Fibroblast of villous mesenchyme (primary cell): ENCODE measurements at places on chromosomes 11 and 22.

DNA sequence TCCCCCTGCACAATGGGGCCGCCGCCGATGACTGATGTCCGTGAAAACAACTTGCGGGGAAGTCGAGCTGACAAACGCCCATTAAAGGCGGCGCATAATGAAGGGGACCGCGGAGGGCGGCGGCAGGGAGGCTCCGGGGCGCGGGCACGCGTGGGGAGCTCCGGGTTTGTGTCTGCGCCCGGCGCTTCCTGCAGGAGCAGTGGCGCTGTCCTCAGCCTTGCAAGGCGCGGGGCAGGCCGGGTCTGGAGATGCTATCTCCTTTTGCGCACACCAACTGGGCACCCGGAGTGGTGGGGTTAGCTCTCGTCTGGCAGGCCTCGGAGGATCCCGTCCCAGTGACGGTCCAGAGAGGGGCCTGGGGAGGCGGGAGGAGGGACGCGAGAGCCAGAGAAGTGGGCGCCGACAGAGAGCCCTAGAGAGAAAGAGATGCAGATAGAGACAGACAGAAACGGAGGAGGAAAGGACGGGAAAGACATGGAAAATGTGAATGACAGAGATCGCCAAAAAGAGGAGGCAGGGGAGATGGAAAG is 390 bp upstream of the FGF3 start:
- no peak for DNase-seq

- peak; percentile 30 for DNase-seq
Measured at GRCh38 chr11:106621484-106621883, 396.8 kb downstream of the GUCY1A2 start.

GRCh38 chr22:45159652-45160462 is 3.9 kb upstream of the NUP50 start:
- peak; percentile 89 for DNase-seq

DNA sequence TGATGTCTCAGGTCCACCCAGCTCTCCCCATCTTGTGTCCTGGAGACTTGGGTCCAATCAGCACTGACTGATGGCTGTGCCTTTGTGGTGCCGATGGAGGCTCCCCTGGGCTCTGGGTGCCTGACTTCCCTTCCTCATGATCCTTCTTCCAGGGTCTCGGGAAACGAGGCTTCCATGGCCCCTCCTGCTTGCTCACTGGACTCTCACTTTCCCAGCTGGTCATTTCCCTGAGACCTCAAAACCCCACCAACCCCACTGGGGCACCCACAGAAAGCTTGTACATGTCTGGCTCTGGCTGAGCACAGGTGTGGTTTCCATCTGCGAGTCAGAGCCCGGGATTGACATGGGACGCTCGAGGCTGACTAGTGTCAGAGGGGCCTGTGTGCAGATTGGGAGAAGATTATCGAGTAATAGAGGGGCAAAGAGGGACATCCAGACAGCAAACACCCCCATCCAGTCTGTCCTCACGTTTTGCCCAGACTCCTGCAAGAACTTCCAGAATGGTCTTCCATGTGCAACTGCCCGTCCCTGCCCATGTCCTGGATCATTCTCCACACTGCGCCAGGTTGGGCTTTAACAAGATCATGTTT is 15.1 kb downstream of the APOL1 start:
- DNase-seq = no peak

DNA sequence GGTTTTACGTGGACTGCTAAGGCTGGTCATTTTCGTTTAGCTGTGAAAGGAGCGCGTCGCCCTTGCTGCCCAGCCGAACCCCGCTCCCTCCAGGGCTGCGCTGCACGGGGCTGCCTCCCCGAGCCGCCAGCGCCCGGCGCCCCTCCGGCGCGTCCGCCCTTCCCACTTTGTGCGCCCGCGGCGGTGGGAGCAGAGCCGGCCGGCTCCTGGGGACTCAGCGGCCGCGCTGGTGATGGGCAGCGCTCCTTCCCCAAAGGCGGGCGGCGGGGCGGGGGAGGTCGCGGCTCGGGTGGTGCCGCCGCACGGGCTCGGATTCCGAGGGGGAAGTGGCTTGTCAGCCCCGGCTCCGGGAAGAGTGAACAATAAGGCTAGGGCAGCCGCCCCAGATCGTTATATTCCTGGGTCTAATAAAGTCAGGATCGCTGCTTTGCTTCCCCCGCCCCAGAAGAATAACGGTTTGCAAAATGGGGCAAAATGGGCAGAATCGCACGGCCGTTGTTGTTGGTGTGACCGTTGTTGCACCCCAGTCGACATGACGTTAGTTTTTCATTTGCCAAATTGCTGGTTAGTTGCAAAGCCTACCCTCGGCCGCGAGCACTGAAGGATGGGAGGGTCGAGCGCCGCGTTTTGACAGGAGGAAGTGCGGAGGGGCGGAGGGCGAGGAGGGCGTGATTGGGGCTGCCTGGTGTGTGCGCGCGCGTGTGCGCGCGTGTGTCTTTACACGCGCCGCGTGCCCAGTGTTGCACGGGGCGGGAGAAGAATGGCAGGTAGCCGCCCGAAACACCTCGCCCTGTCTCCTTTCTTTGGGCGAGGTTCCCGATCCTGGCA is 745 bp downstream of the NCAM1 start:
- no peak for DNase-seq

DNA sequence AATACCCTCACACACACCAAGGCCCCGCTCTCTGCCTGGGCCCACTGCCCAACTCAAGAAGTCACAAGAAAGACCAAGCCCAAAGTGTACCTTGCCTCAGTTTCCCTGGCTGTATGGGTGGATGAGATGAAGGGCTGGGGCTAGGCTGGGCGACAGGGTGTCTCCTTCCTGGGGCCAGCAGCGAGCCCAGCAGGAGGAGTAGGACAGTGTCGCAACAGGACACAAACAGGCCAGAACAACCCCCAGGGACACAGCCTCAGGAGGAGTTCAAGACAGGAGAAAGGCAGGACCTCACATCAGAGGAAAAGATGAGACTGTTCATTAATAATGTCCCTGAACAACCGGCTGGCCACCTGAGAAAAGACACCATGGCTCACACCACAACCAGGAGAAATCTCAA is 13.3 kb downstream of the CSNK1E start:
- DNase-seq = peak; percentile 44

- DNase-seq = no peak
Measured at GRCh38 chr11:70296681-70297080, 26.2 kb downstream of the PPFIA1 start.

GRCh38 chr11:114209343-114209742 is 86.9 kb upstream of the NNMT start:
- DNase-seq = no peak

DNA sequence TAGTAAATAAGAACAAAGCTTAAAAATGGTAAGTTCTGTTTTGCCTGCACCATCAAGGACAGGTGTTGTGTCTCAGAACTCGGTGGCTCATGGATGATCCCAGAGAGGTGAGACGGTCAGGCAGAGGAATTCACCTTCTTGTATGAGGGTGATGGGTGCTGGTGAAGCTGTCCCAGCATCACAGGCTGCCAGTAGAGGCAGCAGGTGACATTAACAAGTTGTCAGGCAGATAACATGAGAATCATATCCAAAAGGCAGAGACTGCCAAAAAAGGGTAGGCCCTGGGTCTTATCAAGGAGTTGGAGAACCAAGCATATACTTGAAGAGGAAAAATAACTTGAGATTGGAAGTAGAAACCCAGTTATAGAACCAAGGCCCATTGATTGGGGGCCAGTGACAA is 437.8 kb downstream of the DYNC2H1 start:
- no peak for DNase-seq

GRCh38 chr11:102664001-102664752 is 39.0 kb upstream of the MMP20 start:
- DNase-seq = no peak

DNA sequence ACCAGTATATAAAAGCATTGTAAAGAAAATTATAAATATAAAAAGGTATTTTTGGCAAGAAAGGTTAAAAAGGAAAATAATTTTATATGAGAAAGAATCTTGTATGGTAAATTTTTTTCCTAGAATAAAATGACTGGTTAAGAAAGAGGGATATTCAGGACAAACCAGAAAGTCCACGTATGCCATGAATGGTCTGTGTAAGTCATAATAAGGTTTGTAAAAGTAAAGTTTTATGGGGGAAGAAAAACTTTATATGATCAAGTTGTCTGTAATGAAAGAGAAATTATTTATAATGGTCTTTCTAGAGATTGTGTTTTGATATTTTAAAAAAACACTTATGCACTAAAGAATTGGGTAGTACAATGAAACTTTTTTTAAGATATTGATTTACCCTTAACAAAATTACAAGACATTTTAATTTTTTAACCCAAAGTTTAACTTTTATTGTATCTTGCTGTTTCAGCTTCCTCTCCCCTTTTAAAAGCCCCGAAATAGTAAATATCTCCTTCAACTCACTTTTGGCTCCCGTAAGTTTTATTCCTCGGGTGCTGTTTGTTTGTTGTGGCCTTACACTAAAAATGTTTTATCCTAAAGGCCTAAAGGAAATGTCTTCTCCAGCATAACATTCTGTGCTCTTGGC is 47.7 kb downstream of the AMOTL1 start:
- DNase-seq = peak; percentile 27

DNA sequence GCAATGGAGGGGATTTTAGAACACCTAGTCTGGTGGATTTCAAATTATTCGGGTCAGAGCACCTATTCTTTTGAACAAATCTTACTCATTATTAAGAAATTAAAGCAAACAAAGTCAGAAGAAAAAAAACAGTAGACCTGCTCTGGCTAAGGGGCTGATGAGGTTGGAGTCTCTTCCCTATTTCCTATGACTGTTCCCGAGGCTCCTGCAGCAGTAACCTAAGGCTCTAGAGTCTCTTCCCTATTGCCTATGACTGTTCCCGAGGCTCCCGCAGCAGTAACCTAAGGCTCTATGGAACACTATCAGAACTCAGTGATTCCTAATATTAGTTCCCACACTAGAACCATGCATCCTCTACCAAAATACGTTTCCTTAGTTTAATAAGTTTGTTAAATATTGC is 607.9 kb downstream of the NTM start:
- DNase-seq = no peak

DNA sequence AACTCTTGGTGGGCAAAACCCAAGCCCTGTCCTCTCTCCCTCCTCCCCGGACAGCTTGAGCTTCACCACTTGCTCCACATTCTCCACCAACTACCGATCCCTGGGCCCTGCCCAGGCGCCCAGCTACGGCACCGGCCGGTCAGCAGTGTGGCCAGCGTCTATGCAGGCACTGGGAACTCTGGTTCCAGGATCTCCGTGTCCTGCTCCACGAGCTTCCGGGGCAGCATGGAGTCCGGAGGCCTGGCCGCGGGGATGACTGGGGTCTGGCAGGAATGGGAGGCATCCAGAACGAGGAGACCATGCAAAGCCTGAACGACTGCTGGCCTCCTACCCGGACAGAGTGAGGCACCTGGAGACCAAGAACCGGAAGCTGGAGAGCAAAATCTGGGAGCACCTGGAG is 68.9 kb upstream of the RTL6 start:
- DNase-seq = no peak

DNA sequence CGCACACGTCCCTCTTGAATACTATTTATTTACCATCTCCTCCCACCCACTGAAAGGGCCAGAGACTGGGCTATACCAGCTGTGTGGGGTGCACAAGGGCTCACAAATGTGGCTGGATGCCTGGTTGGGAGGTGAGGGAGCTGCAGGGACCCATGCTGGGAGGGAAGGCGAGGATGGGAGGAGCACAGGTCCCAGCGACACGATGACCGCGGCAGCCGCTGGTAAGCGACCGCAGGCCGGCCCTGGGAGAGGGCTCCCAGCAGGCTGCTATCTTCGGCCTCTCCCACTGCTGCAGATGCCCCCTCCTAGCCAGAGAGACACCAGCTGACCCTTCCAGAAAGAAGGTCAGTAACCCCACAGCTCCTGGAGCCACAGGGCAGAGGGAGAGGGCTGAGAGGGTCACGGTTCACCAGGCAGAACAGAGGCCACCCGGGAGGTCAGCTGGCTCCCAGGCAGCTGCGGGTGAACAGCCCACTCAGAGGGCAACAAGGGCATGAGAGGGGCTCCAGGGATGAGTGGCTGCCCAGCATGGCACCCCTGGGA is 163.9 kb downstream of the CRYBB2 start:
- DNase-seq = no peak

GRCh38 chr11:5992150-5992549 is 5.4 kb upstream of the OR52L1 start:
- DNase-seq = no peak

DNA sequence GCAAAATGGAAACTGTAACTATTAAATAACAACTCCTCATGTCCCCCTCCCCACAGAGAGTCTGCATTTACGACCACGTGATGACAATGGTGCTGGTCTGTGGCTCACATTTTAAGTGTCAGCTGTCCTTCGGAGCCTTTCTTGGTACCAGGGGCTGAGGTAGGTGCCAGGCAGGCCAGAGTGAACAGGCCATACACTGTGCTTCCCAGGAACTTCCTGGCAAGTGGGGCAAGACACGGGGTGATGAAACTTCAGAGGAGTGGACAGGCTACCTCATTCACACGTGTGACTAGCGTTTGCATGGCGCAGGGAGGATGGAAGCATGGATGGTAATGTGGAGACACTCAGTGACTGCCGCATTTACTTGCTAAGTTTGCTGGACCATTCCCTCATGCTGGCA is 10.4 kb upstream of the YPEL1 start:
- no peak for DNase-seq

DNA sequence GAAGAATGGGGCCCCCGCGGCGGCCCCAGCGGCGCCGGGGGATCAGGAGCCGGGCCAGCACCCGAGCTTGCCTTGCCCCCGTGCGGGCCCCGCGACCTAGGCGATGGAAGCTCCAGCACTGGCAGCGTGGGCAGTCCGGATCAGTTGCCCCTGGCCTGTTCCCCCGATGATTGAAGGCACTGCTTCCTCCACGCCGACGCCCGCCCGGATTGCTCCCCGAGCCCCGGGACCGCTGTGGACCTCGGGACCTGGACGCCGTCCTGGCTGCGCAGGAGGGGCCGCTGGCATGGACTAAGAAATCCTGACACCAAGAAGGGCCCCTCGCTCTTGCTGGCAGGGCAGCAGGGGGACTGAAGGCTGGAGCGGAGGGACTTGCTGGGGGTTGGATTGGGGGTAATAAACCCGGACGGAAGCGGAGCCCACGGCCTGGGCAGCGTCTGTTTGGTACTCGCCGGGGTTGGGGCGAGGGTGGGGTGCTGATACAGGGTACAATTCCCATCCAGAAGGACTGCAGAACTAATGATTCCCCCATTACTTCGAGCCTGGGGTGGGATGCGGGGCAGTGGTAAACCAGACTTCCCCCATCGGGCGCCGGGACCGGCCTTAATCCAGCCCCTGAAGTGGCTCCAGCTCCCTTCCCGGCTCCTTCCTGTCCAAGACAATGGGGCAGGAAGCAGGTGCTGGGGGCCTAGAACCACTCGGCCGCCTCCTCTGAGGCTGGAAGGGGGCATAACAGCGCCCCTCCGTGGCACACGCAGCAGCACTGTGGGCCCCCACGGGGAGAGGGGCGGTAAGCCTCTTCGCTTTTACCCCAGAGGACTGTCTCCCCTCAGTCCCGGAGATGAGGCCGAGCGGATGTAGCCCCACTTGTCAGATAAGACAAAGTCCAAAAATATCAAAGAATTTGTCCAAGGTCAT is 1.0 kb downstream of the CCDC85B start:
- no peak for DNase-seq

- no peak for DNase-seq
Measured at GRCh38 chr11:8291421-8292350, 28.0 kb upstream of the LMO1 start.
